Bronchial smooth muscle cell (primary cell): ENCODE measurements at places on chromosomes 1 and 21. TPM values are rescaled to one million over a fixed set of nuclear protein-coding genes. Genes with fewer than 3 reads are reported as not detected.

Gene GJA8
- not detected in 2 replicates for total RNA-seq

Gene SERTAD4
- total RNA-seq = 0.17 and 1.7 TPM in 2 replicates

Gene UBE2U
- total RNA-seq = not detected in 2 replicates

Gene SEMA6C
- total RNA-seq = 0.63 and 1.7 TPM in 2 replicates

Gene RABIF
- total RNA-seq = 3.6 and 4.7 TPM in 2 replicates

Gene MTARC1
- total RNA-seq = 0.16 and 0.86 TPM in 2 replicates

Gene FMO1
- 0.16 TPM in 1 of 2 replicates, not detected in the other for total RNA-seq

Gene SLFNL1
- total RNA-seq = 0.32 and 0.60 TPM in 2 replicates

Gene ANKRD65
- total RNA-seq = 1.1 and 1.9 TPM in 2 replicates

Gene KLF17
- total RNA-seq = 0.16 TPM in 1 of 2 replicates, not detected in the other

Gene AXDND1
- 0.43 and 0.79 TPM in 2 replicates for total RNA-seq

Gene LCE1B
- total RNA-seq = not detected in 2 replicates

Gene EDARADD
- total RNA-seq = under 0.01 TPM in 1 of 2 replicates, not detected in the other

Gene CD247
- not detected in 2 replicates for total RNA-seq

Gene DNASE2B
- total RNA-seq = 0.09 TPM in 1 of 2 replicates, not detected in the other

Gene ASH1L
- total RNA-seq = 24.9 and 34.3 TPM in 2 replicates

Gene NMNAT2
- under 0.01 TPM in 2 replicates for total RNA-seq

Gene BRINP2
- under 0.01 TPM in 1 of 2 replicates, not detected in the other for total RNA-seq

Gene IL20
- not detected in 2 replicates for total RNA-seq

Gene PEAR1
- 0.09 and 2.5 TPM in 2 replicates for total RNA-seq

Gene SPRR4
- not detected in 2 replicates for total RNA-seq

Gene GBP2
- 48.1 and 87.7 TPM in 2 replicates for total RNA-seq

Gene TMEM50B
- total RNA-seq = 15.8 and 25.1 TPM in 2 replicates

Gene SFN
- 0.47 and 1.8 TPM in 2 replicates for total RNA-seq

Gene GSTM5
- 3.9 and 13.4 TPM in 2 replicates for total RNA-seq

Gene ANXA9
- 0.63 TPM in 1 of 2 replicates, not detected in the other for total RNA-seq

Gene NBPF19
- total RNA-seq = 9.4 and 10.7 TPM in 2 replicates

Gene OPRD1
- total RNA-seq = not detected in 2 replicates

Gene ACBD3
- 51.6 and 66.8 TPM in 2 replicates for total RNA-seq

Gene OSCP1
- total RNA-seq = 12.0 and 15.3 TPM in 2 replicates

Gene SPATA46
- total RNA-seq = not detected in 2 replicates

Gene DCST2
- 0.09 TPM in 1 of 2 replicates, not detected in the other for total RNA-seq

Gene ADGRL4
- 0.77 and 8.2 TPM in 2 replicates for total RNA-seq

Gene LMNA
- 1,299 and 1,396 TPM in 2 replicates for total RNA-seq

Gene FCRL6
- total RNA-seq = not detected in 2 replicates

Gene CFHR1
- 0.16 and 0.26 TPM in 2 replicates for total RNA-seq

Gene PTTG1IP
- total RNA-seq = 146 and 185 TPM in 2 replicates

Gene FAM167B
- total RNA-seq = 0.34 and 0.47 TPM in 2 replicates

Gene PCNT
- total RNA-seq = 16.1 and 19.9 TPM in 2 replicates

Gene ARHGEF2
- total RNA-seq = 68.9 and 151 TPM in 2 replicates

Gene CNKSR1
- total RNA-seq = not detected in 2 replicates

Gene PCSK9
- total RNA-seq = 0.94 and 1.1 TPM in 2 replicates

Gene BPNT1
- total RNA-seq = 18.0 and 19.3 TPM in 2 replicates

Gene BCL2L15
- total RNA-seq = under 0.01 TPM in 2 replicates

Gene ZYG11A
- 0.60 and 0.63 TPM in 2 replicates for total RNA-seq

Gene STPG1
- 2.0 and 4.6 TPM in 2 replicates for total RNA-seq

Gene STIL
- 1.5 and 2.4 TPM in 2 replicates for total RNA-seq

Gene SPRR2G
- not detected in 2 replicates for total RNA-seq

Gene UBL4B
- under 0.01 and 0.09 TPM in 2 replicates for total RNA-seq

Gene NOTCH2
- 73.4 and 125 TPM in 2 replicates for total RNA-seq

Gene ESRRG
- total RNA-seq = under 0.01 TPM in 1 of 2 replicates, not detected in the other

Gene HSPB7
- total RNA-seq = 0.47 and 2.9 TPM in 2 replicates
